ENCODE measurements at places on chromosomes 1 and 21. TPM values are rescaled to one million over a fixed set of nuclear protein-coding genes. Genes with fewer than 3 reads are reported as not detected.

GABRD gene
- not detected for total RNA-seq

C1orf141 gene
- not detected for total RNA-seq

GJA8 gene
- not detected for total RNA-seq

SH2D5 gene
- total RNA-seq = 2.3 TPM

ZMPSTE24 gene
- total RNA-seq = 60.9 TPM

CCDC181 gene
- total RNA-seq = 0.66 TPM

OR2T2 gene
- not detected for total RNA-seq

DNA sequence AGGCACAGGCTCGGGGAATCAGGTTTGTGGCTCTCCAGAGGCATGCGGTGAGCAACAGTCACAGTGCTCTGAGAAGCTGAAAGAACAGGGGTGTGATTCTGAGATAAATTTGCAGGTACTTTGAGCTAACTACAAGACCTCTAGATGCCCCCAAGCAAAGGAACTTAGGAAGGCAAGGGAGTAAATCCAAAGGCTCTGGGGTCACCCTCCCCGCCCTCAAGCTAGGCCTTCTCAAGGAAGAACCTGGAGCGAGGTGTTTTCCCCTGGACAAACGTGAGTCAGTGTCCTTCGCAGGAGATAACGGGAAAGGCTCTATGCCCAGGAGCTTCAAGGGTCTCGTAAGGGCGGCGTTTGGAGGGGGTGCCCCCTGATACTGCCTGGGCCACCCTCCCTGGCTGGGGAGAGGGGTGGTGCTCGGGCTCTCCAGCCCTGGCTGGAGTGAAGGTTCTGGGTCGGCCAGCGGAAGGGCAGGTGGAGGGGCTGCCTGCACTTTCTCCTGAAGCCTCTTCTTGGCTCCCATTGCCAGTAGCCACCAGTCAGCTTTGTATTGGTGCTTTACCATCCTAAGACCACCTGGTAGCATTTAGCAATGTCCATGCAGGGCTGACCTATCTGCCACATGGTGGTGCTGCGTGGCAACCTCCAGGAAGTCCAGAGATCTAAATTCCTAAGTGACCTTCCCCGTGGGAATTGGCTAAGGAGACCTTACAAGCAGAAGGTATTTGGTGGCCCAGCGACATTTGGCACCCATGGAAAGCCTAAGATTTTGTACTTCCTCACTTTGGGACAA is 44.0 kb downstream of the GPR161 start:
- peak; percentile 33 for DNase-seq
- peaks cover 2% of the 10 kb centered on the region for H3K4me1 ChIP-seq
- H3K4me3 ChIP-seq = no peak overlapping the region
- H3K27me3 ChIP-seq = no peaks in the 10 kb centered on the region
- H3K27ac ChIP-seq = no peak overlapping the region

- H3K27me3 ChIP-seq = no peaks in the 10 kb centered on the region
- no peaks in the 10 kb centered on the region for H3K36me3 ChIP-seq
- DNase-seq = peak; percentile 80
- no peak overlapping the region for H3K4me3 ChIP-seq
- H3K27ac ChIP-seq = no peak overlapping the region
These were observed 34.9 kb upstream of the SCYL3 start for GRCh38 chr1:169928438-169929209.

GRCh38 chr1:238281418-238281817 is 390.7 kb upstream of the ZP4 start:
- H3K27me3 ChIP-seq = no peaks in the 10 kb centered on the region
- H3K4me1 ChIP-seq = no peaks in the 10 kb centered on the region
- peak; percentile 61 for DNase-seq
- no peak overlapping the region for H3K27ac ChIP-seq
- H3K36me3 ChIP-seq = no peaks in the 10 kb centered on the region

DNA sequence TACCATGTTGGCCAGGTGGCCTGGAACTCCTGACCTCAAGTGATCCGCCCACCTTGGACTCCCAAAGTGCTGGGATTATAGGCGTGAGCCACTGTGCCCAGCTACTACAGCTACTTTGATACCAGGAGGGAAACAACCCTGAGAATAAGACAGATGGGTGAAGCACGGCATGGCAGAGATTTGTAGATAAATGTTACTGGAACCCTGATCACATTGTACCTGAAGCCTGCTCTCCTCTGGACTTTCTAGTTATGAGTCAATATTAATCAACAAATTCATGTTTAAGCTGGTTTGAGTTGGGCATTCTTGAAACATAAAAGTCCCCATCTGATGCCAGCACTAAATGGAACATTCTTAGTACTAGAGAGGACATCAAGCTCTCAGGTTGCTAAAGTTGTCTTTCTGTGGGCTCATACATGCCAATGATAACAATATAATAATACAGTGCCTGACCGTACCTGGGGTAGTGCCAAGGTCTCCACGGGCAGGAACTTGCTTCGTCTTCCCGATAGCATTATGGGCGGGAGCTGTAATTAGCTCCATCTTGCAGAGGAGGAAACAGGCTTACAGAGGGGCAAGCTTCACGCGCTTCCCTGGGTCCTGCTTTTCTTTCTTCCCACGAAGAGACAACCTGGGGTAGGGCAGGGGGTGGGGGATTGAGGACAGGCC is 30.7 kb upstream of the SLC19A1 start:
- no peaks in the 10 kb centered on the region for H3K36me3 ChIP-seq
- no peaks in the 10 kb centered on the region for H3K27me3 ChIP-seq
- DNase-seq = no peak
- H3K27ac ChIP-seq = no peak overlapping the region

GRCh38 chr1:18693256-18694098 is 62.8 kb downstream of the PAX7 start:
- no peak overlapping the region for H3K4me3 ChIP-seq
- H3K4me1 ChIP-seq = no peaks in the 10 kb centered on the region
- no peak overlapping the region for H3K27ac ChIP-seq
- H3K27me3 ChIP-seq = no peaks in the 10 kb centered on the region
- no peaks in the 10 kb centered on the region for H3K36me3 ChIP-seq

DNA sequence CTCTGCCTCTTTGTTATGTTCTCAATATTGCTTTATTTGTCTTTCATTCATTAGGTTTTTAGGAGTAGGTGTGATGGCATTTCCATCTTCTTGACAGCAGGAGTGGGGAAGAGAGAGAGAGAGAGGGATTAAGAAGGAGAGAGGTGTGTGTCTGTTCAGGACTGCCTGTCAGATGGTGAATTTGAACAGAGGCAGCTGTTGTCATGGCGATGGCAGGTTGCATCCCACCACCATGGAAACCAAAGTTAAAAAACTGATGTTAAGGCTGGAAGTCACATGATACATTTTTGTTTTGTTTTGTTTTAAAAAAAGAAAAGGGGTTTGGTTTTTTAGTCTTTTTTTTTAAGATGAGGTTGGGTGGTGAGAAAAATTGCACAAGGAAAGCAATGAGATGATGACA is 18.3 kb downstream of the CACNA1E start:
- no peak for DNase-seq
- H3K27me3 ChIP-seq = no peaks in the 10 kb centered on the region
- H3K4me1 ChIP-seq = no peaks in the 10 kb centered on the region
- H3K36me3 ChIP-seq = no peaks in the 10 kb centered on the region

DNA sequence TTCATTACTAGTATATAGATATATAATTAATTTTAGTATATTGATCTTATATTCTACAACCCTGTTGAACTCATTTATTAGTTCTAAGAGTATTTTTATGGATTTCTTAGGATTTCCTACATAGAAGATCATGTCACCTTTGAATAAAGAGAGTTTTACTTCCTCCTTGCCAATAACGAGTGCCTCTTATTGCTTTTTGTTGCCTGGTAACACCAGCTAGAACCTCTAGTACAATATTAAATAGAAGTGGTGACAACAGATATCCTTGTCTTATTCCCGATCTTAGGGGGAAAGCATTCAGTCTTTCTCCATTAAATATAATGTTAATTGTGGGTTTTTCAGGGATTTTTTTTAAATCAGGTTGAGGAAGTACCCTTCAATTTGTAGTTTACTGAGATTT is 40.8 kb downstream of the WNT2B start:
- H3K4me1 ChIP-seq = peaks cover 8% of the 10 kb centered on the region
- no peaks in the 10 kb centered on the region for H3K36me3 ChIP-seq
- DNase-seq = no peak
- H3K4me3 ChIP-seq = no peak overlapping the region
- no peak overlapping the region for H3K27ac ChIP-seq

- H3K27ac ChIP-seq = no peak overlapping the region
- no peak overlapping the region for H3K4me3 ChIP-seq
- no peaks in the 10 kb centered on the region for H3K4me1 ChIP-seq
- no peak for DNase-seq
These were observed 17.4 kb downstream of the IQGAP3 start for GRCh38 chr1:156554971-156555370.

GRCh38 chr1:64866689-64867088 is 99.7 kb downstream of the JAK1 start:
- peaks cover 5% of the 10 kb centered on the region for H3K4me1 ChIP-seq
- H3K27me3 ChIP-seq = no peaks in the 10 kb centered on the region
- no peak overlapping the region for H3K27ac ChIP-seq
- peaks cover 9% of the 10 kb centered on the region for H3K36me3 ChIP-seq

GRCh38 chr1:87935130-87935529 is 606.5 kb downstream of the LMO4 start:
- H3K27me3 ChIP-seq = no peaks in the 10 kb centered on the region
- H3K36me3 ChIP-seq = no peaks in the 10 kb centered on the region
- H3K4me3 ChIP-seq = no peak overlapping the region
- H3K27ac ChIP-seq = no peak overlapping the region

- H3K36me3 ChIP-seq = peaks cover 4% of the 10 kb centered on the region
- peaks cover 6% of the 10 kb centered on the region for H3K4me1 ChIP-seq
- peak overlapping the region; percentile 75 for H3K27ac ChIP-seq
- peak overlapping the region; percentile 61 for H3K4me3 ChIP-seq
These were observed 842 bp downstream of the ATXN7L2 start for GRCh38 chr1:109484519-109484975.

- DNase-seq = no peak
- H3K36me3 ChIP-seq = no peaks in the 10 kb centered on the region
- H3K4me3 ChIP-seq = no peak overlapping the region
- H3K4me1 ChIP-seq = peaks cover 2% of the 10 kb centered on the region
These were observed 1.6 kb upstream of the ROR1 start for GRCh38 chr1:63772201-63772600.

DNA sequence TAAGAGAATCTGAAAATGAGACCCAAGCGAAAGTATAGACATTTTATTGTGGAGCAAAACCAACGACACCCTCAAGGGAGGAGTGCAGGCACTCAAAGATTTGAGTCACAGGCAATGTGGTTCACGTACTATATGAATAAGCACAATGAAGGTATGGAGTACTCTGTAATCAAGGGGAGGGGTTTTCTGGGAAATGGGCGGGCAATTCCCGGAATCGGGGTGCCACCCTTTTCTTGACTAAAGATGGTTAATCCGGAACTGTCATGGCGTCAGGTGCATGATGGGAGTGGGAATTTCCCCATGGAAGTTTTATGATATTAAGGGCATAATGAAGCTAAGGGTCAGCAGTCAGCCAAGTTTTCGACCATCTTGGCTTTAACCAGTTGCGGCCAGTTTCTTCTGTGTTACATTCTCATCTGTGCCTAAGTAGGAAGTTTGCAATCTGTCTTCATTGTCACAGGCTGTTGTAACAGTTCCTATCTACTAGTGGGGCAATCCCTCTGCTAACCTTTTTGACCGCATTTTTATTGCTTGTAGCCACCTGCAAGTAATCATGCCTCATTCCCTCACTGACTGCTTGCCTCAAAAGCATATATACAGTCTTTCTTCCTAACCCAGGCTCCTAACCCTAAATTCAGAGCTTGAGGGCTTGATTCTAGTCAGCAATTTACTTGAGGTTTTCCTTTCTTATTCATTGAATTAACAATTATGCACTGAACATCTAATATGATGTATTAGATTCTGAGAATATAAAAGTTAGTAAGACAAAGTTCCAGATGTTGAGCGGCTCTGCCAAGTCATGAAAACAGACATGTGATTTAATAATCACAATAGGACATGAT is 775 bp upstream of the AIM2 start:
- no peak overlapping the region for H3K27ac ChIP-seq
- no peaks in the 10 kb centered on the region for H3K27me3 ChIP-seq
- H3K36me3 ChIP-seq = no peaks in the 10 kb centered on the region
- DNase-seq = no peak
- no peaks in the 10 kb centered on the region for H3K4me1 ChIP-seq

DNA sequence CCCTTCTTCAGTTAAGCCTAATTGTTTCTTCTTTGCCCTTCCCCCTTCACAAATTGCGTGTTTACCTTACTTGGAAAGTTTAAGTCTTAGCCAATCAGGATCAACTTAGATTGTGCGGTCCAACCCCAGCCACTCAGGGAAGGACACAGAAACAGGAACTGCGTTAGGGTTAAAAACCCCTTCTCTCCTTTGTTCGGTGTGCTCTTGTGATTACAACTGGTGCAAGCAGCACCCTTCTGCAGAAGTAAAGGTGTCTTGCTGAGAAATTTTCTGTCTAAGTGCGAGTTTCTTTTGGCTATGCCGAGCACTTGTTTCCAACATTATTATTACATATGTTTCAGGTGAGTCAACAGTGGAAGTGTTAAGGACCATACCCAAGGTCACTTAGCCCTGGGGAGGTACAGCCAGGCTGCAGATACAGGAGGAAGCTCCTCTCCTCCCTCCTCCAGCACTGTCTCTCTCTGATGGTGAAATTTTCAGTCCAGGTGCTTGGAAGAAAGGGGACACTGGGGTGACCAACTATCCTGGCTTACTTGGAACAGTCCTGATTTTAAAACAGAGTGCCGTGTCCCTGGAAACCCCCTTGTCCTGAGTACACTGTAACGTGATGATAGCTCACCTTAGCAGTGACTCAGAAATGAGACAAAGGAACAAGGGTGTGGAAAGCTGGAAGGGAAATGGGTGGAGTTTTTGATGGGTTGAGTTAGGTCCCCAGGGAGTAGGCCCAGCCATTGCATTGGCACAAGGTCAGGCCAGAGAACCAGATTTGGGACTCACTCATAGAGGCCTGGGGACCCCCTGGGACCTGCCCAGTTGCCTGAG is 68.7 kb upstream of the KLHDC7A start:
- H3K4me1 ChIP-seq = no peaks in the 10 kb centered on the region
- DNase-seq = no peak

DNA sequence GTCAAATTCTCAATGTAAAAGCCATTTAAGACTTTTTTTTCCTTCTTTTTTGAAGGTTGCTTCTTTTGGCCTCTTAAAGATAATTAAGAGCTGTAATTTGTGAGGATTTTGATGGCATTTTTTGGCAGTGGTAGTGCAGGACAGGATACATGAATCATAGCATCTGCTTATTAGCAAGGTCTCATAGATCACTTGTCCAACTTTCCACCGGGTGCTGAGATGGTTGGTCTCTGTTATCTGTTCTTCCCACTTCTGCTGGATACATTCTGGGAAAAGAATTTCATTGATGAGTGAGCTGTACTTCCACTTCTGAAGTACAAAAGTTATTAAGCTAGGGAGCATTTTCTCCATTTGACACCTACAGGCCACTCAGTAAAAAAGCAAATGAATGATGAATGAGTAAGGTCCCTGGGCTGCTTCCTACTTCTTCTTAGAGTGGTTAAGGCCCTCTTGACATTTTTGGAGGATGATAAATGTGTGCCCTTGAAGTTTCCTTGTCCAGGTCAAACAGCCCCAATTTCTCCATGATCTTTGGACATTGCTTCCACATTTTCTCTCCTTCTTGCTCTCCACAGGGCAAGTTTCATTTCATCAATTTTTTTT is 100.6 kb downstream of the ROR1 start:
- H3K4me1 ChIP-seq = peaks cover 28% of the 10 kb centered on the region
- H3K36me3 ChIP-seq = no peaks in the 10 kb centered on the region
- H3K27ac ChIP-seq = no peak overlapping the region

- DNase-seq = no peak
- H3K27me3 ChIP-seq = no peaks in the 10 kb centered on the region
- peaks cover 6% of the 10 kb centered on the region for H3K4me1 ChIP-seq
- no peaks in the 10 kb centered on the region for H3K36me3 ChIP-seq
- H3K27ac ChIP-seq = no peak overlapping the region
- no peak overlapping the region for H3K4me3 ChIP-seq
These were observed 18.1 kb upstream of the MYSM1 start for GRCh38 chr1:58717979-58718378.

GRCh38 chr1:165633614-165634013 is 2.6 kb downstream of the MGST3 start:
- H3K27ac ChIP-seq = no peak overlapping the region
- H3K4me3 ChIP-seq = peak overlapping the region; percentile 98
- peaks cover 1% of the 10 kb centered on the region for H3K36me3 ChIP-seq
- peak; percentile 54 for DNase-seq
- peaks cover 4% of the 10 kb centered on the region for H3K4me1 ChIP-seq

Measured in fibroblast of lung (primary cell).